Memory B cell (primary cell): ENCODE measurements at places on chromosomes 3 and 15.

GRCh38 chr3:193782276-193782647 is 189.3 kb downstream of the OPA1 start:
- no peak for DNase-seq

GRCh38 chr3:134432236-134432635 is 53.5 kb downstream of the ANAPC13 start:
- no peak for DNase-seq

DNA sequence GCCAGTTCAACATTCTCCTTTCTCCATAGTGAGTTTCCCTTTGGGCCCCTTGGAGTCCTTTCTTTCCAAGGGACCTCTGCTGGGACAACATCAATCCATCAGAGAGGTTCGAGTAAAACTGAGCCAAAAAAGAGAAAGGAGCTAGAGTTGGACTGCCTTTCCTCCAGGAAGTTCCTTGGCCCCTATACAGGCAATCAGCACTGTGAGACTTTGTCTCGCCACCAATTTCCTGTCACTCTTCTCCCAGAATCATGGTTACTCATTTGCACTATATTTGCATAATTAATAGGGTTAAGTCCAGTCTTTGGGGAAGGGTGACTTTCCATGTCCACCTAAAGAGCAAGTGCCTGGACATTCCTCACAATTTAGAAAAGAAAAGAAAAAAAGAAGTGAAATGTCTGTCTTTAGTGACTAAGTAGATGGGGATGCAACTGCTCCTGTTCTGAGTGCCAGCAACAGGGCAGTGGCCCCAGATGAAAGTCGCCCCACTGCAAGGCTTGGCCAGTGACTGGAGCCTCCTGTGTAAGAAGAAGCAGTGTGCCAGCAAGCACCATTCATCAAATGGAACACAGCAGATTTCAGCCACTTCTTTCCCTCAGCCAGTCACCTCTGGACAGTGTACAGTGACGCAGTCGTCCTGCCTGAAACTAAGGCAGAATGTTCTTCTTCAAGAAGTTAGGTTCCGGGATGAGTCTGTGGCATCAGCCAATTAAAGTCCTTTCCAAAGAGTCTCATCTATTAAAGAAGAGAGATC is 91.6 kb downstream of the FSIP1 start:
- DNase-seq: no peak

DNA sequence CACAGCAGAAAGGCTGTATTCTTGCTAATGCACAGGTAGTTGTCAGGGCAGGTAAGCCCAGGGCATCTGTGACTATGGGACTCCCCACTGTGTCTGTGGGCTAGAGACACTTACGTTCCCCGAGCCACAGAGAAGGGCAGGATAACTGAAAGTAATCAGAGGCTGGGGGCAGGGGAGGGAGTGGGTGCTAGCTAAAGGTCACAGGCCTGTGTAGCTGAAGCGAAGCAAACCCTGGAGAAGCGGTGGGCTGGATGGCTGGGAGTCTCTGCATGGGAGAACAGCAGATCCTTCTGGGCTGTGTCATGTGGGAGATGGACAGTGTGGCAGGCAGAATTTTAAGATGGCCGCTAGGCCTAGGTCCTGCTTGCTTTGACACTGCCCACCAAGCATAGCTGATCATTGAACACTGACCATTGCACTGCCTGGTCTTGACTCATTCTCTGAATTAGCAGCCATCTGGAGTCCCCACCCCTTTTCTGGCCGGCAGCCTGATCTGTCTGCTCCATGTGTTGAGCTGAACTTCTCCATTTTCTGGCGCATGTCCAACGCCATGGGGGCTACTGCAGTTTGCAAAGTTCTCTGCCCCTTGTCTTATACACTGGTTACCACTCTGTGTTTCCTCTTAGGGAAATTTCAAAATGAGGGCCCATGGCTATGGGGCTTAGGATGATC is 110.0 kb downstream of the DGKG start:
- DNase-seq: no peak

DNA sequence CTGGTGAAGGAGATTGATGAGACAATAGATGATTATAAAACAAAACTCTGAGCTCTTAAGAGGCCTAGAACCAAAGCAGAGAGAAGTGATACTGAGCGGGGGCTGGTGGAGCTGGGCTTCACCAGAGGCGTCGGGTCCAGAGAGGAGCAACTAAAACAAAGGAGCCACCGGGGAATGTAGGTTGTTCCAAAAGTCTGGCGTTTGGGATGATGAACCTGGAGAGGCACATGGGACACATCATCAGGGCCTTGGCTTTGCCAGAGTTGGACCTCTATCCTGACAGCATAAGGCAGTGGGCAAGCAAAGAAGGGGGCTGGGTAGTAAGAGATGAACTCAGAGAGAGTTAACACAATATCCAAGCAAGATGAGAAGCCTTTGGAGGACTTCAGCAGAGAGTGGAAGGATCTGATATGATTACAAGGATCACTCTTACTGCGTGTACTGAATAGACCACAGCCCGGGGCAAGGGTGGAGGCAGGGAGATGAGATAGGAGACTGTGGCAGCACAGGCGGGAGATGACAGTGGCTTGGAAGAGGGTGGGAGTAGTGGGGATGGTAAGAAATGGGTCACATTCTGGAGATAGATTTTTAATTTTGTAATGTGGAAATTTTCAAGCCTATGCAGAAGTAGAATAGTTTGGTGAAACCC is 36.0 kb upstream of the RASA2 start:
- DNase-seq: no peak

DNA sequence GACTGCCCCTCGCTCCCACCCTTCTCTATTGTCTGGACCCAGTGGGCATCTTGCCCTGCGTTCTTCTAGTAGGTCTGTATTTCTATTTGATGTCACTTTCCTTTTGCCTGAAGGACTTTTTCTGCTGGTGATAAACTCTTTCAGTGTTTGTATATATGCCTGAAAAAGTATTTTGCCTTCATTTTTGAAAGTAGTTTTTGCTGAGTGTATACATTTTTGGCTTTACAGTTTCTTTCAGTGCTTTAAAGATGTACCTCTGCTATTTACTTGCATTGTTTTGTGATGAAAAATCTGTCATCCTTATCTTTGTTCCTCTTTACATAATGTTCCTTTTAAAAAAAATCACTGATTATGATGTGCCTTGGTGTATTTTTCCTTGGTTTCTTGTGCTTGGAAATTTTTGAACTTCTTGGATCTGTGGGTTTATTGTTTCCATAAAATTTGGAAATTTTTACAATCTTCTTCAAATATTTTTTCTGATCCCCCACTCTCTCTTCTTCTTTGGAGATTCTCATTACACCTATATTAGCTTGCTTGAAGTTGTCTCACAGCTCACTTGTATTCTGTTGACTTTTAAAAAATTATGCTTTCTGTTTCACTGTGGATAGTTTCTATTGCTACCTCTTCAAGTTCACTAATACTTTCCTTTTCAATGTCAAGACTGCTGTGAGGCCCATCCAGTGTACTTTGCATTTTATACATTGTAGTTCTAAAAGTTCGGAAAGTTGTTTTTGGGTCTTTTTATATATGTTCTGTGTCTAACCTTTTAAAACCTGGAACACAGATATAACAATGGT is 67.8 kb downstream of the RGMA start:
- DNase-seq: no peak

- DNase-seq: no peak
These were observed 25.6 kb downstream of the LYSMD4 start for GRCh38 chr15:99707473-99708270.

- DNase-seq: no peak
These were observed 321.8 kb downstream of the TIGIT start for GRCh38 chr3:114615523-114616085.

- DNase-seq: no peak
These were observed 276.7 kb upstream of the SGO1 start for GRCh38 chr3:20462723-20463122.

DNA sequence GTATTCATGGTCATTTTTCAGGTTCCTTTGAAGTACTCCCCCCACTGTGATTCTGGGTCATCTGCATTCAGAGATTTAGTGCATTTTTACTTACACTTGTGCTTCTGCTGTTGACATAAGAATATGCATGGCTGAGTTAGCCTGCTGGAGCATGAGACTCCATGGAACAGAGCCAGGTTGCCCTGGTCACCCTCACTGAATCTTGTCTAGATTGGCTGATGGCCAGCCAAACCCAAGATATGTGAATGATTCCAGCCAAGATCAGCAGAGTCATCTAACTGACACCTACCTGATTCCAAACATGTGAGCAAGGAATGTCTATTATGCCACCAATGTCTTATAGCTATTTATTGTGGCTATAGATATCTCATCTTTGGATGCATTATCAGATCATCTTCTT is 25.1 kb downstream of the DTWD1 start:
- no peak for DNase-seq

- DNase-seq: no peak
These were observed 1.7 kb downstream of the LPCAT4 start for GRCh38 chr15:34365091-34365825.

DNA sequence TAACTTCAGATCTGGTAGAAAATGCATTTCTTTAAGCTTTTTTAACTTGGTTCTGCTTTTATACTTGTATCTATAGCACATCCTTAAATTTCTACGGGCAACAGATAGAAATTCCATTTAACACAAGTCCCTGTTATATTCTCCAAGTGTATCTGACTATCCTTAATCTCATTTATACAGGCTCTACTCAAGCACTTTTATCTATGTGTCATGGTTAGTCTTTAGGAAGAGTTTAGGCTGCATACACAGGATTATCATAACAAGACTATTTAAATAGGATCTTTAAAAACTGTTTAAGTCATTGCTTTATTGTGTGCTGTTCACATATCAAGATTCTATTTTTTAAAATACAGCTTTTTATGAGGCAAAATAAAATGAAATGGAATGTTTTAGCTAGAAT is 52.7 kb downstream of the SETD5 start:
- no peak for DNase-seq

DNA sequence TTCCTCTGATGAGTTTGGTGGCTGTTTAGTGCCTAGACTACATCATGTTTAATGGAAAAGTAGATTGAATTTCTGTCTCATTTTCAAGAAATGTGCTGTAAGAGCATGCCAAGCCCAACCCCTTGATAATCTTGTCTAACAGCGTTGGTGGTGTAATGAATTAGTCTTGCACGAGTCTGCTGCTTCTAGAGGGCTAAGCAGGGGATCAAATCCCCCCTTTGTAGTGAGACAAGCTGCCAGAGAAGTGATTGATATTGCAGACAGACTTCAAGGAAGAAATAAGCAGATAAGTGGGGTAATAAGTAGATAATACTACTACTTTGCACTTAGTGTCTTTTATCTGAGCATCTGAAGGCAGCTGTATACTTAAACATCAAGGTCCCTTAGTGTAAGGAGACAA is 141.4 kb downstream of the TP63 start:
- no peak for DNase-seq

GRCh38 chr15:83643201-83643600 is 10.7 kb upstream of the ADAMTSL3 start:
- no peak for DNase-seq

GRCh38 chr3:44795197-44795596 is 33.6 kb downstream of the KIF15 start:
- DNase-seq: no peak

DNA sequence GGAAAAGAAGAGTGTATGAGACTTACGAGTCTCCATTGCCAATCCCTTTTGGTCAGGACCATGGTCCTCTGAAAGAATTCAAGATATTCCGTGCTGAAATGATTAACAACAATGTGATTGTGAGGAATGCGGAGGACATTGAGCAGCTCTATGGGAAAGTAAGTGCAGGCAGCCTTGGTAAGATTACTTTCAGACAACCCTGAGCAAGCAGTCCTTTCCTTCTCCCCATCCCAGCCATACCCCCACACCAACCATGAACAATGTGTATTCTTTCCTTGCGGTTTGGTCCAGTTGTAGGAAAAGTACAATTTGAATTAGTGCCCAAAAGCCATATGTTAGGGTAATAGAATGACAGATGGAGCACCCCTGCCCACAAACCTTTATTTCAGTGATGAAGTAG is 5.6 kb downstream of the TSEN2 start:
- no peak for DNase-seq

DNA sequence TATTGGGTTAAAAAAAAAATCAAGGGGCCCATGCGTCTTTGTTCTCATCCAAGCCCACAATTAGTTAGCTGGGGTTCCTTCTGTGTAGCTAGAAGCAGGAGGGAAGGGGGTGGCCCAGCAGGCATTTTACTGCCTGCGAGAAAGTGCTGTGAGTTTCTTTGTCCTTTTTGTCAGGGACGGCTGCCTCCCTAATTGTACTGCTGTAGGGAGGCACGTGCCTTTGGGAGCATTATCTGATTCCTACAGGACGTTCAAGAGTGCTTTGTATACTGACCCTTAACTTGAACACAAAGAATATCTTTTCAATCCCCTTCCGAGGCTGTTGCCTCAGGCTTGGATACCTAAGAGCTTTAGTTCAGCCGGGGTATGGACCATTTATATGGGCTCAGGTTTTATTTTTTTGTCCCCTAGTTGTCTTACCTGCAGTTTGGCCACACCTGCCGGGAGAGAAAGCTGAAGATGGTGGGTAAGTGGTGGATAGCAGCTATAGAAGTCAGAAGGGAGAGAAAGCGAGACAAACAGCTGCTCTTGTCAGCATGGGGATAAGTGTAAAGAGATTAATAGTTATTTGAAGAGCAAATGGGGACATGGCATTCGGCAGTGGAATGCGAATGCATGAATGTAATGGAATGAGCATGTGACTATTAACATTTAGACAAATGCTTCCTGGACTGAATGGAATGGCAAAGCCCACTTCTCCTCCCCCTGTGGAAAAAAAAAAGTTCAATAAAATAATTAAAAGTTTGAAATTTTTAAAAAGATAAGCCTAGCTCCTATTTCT is 175.2 kb downstream of the TP63 start:
- no peak for DNase-seq

GRCh38 chr15:78976691-78977090 is 31.8 kb upstream of the CTSH start:
- no peak for DNase-seq

DNA sequence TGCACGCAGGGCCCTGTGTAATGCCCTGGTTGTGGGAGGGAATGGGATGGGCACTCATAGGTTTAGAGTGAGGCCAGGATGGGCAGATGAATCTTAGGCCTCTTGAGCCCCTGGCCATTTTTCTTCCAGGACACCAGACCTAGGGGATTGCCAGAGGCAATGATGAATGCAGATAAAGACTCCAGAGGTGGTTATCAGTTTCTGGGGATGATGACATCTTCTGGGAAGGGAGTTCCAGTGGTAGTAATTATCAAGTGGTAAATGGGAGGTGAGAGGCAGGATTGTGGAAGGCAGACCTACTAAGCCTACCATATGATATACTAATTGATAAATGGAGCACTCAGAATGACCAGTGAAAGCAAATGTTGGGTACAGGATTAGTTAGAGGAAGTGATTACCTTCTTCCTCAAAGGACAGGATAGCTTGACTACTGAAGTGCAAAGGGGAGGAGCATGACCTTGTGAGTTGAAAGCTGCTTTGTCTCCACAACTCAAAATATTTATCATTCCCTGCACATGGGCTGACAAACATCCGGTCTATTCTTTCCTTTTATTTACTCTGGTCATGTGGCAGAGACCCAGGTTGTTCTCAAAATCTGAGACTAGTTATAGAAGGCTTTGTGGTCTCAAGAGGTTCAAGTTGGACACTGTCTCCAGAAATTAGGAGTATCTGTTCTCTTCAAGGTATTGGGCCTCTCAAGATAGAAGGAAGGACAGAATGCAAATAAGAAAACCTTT is 10.2 kb upstream of the MAPK6 start:
- no peak for DNase-seq
